IMR-90 (cell line): ENCODE measurements at places on chromosomes 7 and 10. TPM values are rescaled to one million over a fixed set of nuclear protein-coding genes. Genes with fewer than 3 reads are reported as not detected.

ZP3 gene
- 0.54 and 0.83 TPM in 2 replicates for total RNA-seq

GIMAP6 gene
- total RNA-seq: not detected in 2 replicates

ITPRID1 gene
- total RNA-seq: not detected in 2 replicates

AUTS2 gene
- total RNA-seq: 0.90 and 1.4 TPM in 2 replicates

NUDT13 gene
- 0.90 and 1.1 TPM in 2 replicates for total RNA-seq

CTTNBP2 gene
- total RNA-seq: 11.3 and 11.4 TPM in 2 replicates

LMOD2 gene
- not detected in 2 replicates for total RNA-seq

PAPOLB gene
- total RNA-seq: under 0.01 TPM in 2 replicates

MALSU1 gene
- 30.5 and 47.8 TPM in 2 replicates for total RNA-seq

PON1 gene
- total RNA-seq: not detected in 2 replicates

SUFU gene
- total RNA-seq: 2.2 TPM in 2 replicates

EMX2 gene
- not detected in 2 replicates for total RNA-seq

SRGN gene
- total RNA-seq: 41.4 and 46.4 TPM in 2 replicates

CREB5 gene
- 7.3 and 11.1 TPM in 2 replicates for total RNA-seq

ABCB4 gene
- total RNA-seq: not detected in 2 replicates

- no peak for DNase-seq
These were observed 2.9 kb downstream of the C10orf90 start for GRCh38 chr10:126667568-126667967.

GRCh38 chr10:44974082-44974627 is 4.5 kb downstream of the DEPP1 start:
- DNase-seq: no peak

GRCh38 chr10:16992611-16993119 is 136.9 kb downstream of the CUBN start:
- DNase-seq: no peak

GRCh38 chr7:156751319-156751718 is 110.7 kb downstream of the RNF32 start:
- DNase-seq: peak; percentile 97

- peak; percentile 51 for DNase-seq
These were observed 679 bp downstream of the ARF5 start for GRCh38 chr7:127588697-127589482.

DNA sequence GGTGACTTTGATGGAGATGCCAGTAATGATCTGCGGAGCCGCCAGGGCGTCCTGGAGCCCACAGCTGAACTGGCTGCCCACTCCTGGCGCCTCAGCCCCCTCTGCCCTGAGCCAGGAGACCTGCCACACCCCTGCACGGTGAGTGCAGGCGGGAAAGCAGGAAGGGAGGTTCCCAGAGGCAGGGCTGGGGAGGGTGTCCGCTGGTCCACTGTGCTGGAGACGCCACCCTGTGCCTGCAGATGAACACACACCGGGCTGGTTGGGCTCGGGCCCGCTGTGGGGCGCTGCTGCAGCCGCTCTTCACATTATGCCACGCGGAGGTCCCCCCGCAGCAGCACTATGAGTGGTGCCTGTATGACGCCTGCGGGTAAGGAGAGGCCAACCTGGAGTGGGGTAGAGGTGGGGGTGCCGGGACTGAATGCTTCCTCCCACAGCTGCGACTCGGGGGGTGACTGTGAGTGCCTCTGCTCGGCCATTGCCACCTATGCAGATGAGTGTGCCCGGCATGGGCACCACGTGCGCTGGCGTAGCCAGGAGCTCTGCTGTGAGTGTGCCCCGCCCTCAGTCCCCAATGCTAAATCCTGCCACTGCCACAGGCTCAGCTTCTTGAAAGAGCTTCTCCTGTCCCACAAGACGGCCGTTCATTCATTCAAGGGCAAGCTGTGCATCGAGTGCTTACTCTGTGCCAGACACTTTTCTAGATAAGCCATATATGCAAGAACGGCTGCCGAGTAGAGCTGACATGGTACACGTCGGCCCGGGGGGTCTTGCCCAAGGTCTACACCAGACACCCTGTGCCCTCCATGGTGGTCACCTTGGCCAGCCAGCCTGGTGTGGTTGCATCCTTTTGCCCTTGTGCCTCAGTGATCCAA is 14.3 kb upstream of the ZNF467 start:
- DNase-seq: no peak

- no peak for DNase-seq
These were observed 47.7 kb downstream of the HHEX start for GRCh38 chr10:92737484-92737883.

GRCh38 chr7:12729112-12729511 is 41.7 kb downstream of the ARL4A start:
- peak; percentile 15 for DNase-seq

DNA sequence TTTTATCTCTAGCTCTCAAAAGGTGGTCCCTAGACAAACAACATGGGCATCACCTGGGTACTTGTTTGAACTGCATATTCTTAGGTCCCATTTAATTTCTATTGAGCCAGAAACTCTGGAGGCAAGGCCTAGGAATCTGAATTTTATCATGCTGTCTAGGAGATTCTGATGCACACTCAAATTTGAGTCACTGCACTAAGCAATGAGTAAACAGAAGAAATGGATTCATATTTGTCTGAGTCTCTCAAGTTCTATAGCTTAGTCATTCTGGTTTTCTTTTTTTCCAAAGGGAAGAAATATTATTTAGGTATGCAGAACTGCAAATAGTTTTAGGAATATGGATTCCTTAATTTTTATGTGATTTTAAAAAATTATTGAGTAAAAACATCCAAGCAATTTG is 185.5 kb downstream of the SEMA3A start:
- peak; percentile 68 for DNase-seq

- peak; percentile 62 for DNase-seq
These were observed 172.3 kb downstream of the CACNB2 start for GRCh38 chr10:18312374-18313139.

GRCh38 chr7:75639071-75639885 is 99.5 kb downstream of the HIP1 start:
- peak; percentile 22 for DNase-seq

DNA sequence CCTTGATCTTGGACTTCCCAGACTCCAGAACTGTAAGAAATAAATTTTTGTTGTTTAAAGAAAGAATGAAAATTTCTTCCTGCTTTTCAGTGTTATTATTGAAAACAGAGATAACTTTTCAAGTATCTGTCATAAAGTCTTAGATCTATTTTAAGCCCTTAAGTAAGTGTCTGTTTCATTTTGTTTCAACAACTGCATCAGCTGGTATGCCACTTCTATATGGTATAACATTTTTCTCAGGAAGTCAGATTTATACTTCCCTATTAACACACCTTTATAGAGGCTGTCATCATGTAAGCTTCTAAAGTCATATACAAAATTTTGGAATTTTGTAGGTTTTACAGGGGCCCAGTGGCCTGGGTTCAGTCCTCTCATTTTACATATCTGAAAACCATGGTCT is 24.4 kb downstream of the RALA start:
- DNase-seq: no peak

GRCh38 chr10:96651998-96652431 is 65.2 kb upstream of the TM9SF3 start:
- DNase-seq: no peak

- no peak for DNase-seq
These were observed 267.9 kb upstream of the LRGUK start for GRCh38 chr7:133859231-133859630.

DNA sequence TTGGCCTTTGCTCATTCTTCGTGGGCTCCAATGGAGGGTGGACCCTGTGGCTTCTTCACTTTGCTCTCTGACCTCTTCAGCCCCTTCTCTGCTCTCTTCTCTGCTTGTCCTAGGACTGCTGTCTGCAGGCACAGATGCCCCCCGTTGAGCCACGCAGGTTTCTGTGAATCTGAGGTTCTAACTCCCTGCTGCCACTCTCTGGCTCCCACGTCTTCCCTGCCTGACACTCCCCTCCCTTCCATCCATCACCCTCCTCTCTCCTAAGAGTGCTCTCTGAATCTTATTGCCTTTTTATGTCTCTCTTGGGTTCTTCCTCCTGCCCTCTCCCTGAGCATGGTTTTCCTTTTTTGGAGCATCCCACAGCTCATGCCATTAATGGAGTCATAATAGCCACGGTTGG is 499.5 kb upstream of the GALNT17 start:
- no peak for DNase-seq

DNA sequence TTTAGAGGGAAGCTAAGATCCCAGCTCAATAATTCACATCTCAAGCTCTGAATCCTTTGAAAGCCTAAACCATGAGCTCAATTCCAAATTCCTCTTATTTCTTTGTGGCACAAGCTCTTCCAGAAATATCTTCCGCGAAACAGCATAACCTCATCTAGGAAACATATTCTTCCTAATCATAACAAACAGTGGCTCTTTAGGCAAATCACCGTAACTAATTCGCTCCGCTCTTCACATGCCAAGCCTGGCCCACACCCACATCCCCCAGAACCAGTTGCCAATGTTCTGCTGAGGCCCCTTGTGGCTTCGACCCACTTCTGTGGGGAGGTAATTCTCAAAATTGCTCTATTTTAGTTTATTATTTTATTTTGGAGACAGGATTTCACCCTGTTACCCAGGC is 19.2 kb downstream of the GAD2 start:
- no peak for DNase-seq

GRCh38 chr10:516764-517163 is 172.7 kb downstream of the DIP2C start:
- DNase-seq: no peak

- DNase-seq: peak; percentile 44
These were observed 13.2 kb upstream of the TRA2A start for GRCh38 chr7:23544913-23545354.

GRCh38 chr10:15106352-15107013 is 9.3 kb downstream of the RPP38 start:
- DNase-seq: peak; percentile 67

GRCh38 chr7:151051108-151051507 is 2.8 kb downstream of the ASIC3 start:
- peak; percentile 77 for DNase-seq

DNA sequence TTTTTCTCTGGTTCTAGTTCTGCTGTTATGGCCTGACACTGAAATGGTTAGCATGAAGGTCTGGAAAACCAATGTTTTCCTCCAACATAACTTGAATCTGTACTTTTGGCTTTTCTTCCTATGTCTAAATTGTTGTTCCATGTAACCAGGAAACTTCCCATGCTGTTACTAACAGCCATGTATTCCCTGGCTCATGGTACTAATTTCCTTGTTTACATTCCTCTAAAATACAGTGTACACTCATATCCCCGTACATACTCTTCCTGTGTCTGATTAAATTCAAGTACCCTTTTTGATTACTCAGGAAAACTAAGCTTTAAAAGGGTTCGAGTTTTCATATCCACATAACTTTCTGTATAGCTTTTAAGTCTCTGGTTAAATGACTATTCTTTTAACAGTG is 12.3 kb upstream of the ACSM6 start:
- DNase-seq: peak; percentile 61

DNA sequence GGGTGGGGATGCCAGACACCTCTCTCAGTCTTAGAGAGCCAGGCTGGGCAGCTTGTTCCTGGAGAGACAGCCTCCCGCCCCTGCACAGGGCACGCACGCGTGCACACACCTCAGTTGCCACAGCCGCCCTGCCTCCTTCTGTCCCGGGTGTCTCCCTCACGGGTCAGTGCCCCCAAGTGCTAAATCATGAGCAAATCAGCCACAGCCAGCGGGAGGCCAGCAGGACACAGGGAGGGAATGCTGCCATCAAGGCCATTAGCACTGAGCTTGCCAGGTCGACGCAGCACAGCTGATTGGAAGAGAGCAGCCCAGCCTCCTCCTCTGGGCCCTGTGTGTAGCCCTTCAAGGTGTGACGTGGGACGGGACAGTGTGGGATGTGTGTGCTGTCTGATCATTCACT is 130.4 kb downstream of the CDH23 start:
- no peak for DNase-seq

- no peak for DNase-seq
These were observed 25.6 kb upstream of the MKX start for GRCh38 chr10:27771231-27771630.

DNA sequence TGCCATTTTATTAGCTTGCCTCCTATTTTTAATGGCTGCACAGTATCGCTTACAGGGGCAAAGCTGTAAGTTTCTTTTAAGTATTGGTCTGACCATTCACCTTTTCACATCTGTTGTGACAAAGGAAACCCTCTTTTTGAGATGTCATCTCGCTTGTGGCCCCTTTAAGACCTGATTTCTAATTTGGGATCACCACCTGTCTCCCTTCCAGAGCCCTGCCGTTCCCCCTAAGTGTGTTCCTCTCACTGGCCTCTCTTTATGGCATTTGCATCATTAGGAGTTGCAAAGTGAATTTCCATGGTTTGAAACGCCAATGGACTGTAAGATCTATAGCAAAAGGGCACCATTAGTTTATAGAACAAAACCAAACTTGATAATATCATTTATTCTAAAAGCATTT is 1.4 kb downstream of the EPDR1 start:
- DNase-seq: no peak

- DNase-seq: peak; percentile 58
These were observed 57.1 kb downstream of the BPGM start for GRCh38 chr7:134703782-134704181.

- DNase-seq: no peak
These were observed 429.1 kb downstream of the ACTR3B start for GRCh38 chr7:153188630-153189029.

- no peak for DNase-seq
These were observed 49.2 kb upstream of the SHH start for GRCh38 chr7:155861480-155861868.

- no peak for DNase-seq
These were observed 134.8 kb upstream of the LAMB4 start for GRCh38 chr7:108265007-108265406.

DNA sequence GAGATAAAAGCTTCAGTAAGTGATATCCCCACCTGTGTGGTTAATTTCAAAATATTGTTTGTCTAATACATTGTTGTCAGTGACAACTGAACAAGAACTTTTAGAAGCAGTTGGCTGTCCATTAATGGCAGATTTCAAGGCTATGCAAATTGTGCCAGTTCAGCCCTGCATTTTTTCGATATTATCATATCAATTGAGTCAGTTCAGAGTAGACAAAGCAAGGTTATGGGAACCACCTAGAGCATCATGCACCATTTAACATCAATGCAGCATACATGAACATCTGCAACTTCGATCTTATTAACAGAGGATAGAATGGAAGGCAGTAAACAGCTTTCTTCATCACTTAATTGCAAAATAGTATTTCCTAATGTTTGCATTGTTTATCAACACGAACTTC is 180.7 kb upstream of the KAT6B start:
- DNase-seq: no peak

- DNase-seq: peak; percentile 60
These were observed 2.2 kb downstream of the MAP3K8 start for GRCh38 chr10:30436191-30436611.

GRCh38 chr10:68330852-68331454 is 911 bp upstream of the HNRNPH3 start:
- DNase-seq: peak; percentile 23

DNA sequence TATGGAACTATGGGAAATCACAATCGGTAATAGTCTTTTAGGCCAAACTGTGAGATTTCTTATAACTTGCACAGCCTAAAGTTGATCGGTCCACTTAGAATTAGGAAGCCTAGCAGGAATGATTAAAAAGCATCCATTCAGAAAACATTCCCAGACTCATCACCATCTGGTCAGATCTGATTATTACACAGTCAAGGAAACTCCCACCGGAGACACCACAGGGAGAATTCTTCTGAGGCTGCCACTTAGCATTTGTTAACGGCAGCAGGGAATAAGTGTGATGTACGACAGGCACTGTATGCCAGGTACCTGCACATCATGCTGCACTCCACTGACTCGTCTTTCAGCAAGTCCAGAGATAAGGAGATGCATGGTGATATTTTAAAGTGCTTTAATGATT is 227.6 kb upstream of the STEAP1 start:
- DNase-seq: no peak
